Stimulated activated CD8-positive, alpha-beta memory T cell treated with anti-CD3 and anti-CD28 coated beads, Interleukin-7, amount 100 ng/mL, for 24 hours (primary cell): ENCODE measurements at places on chromosomes 5 and 9.

- no peak for DNase-seq
These were observed 102.6 kb upstream of the TRPM3 start for GRCh38 chr9:71223953-71224538.

DNA sequence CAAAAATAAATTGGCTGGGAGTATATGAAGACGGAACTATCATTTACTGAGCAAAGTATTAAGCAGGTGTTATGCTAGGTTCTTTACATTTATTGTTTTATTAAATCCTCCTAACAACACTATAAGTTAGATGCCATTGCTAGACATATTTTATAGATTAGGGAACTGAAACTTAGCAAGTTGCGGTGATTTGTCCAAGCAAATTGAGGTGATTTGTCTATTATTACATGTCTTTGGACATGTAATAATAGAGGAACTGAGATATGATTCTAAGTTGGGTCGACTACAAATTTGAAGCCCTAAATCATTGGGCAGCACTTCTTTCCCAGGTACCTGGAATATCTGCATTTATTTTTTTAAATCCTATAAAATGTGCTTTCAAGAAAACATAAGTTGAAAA, 429.9 kb downstream of the GABRG2 start:
- DNase-seq: no peak

- no peak for DNase-seq
These were observed 351.5 kb downstream of the GADD45G start for GRCh38 chr9:89956331-89956730.

DNA sequence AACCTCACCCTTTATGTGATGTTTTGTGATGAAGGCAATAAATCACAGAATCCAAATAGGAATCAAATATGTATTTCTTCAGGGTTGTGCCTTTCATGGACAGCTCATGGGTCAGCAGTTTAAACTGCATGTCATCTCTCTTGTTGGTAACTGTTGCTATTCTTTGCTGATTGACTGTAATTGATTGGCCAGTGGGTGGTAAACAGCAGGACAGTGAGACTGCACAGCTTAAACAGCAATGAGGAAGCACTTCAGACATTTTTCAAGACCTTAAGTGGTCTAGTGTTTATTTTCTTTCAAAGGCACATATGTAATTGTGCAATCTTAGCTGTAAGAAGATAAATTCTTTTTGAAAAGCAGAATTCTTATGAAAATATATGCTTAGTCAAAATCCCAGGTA, 260.5 kb downstream of the COX7C start:
- DNase-seq: no peak

GRCh38 chr5:96614110-96614691, 48.0 kb upstream of the CAST start:
- DNase-seq: no peak

DNA sequence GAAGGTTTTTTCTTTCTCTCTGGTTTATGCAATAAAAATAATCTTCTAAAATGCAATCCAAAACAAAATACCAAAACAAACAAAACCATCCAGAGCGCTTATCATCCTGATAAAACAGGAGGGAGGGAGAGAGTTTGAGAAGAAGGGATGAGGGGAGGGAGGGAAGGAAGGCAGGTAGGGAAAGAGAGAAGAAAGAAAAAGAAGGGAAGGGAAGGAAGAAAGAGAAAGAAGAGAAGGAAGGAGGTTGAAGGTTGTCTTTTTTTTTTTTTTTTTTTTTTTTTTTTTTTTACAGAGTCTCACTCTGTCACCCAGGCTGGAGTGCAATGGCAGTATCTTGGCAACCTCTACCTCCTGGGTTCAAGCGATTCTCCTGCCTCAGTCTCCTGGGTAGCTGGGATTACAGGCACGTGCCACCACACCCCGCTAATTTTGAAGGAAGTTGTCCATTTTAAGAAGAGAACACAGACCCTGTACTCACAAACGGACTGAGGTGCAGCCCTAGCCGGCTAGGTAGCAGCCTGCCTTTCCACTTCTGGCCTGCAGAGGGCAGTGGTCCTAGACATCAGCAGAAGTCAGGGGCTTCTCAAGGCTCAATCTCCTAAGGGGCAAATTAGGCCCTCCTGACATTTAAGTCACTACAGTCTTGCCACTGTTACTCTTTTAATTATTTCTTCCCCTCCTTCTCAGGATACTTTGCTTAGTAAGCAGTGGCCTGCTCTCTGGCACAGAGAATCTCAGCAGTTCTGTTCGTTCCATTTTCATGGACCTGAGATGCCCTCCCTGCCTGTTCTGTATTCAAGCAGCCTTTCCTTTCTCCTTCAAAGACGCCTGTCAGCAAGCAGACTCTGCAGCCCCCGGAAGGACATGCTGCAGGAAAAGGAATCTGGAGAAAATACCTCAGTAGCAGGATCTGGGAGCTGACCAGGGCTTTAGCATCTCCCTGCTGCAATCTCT, 76.4 kb downstream of the EPB41L4B start:
- peak; percentile 40 for DNase-seq

- DNase-seq: no peak
These were observed at the start of gene TNFSF15 for GRCh38 chr9:114805670-114806525. Gene TNFSF15 (minus strand): TSS chr9:114806039. CDS start chr9:114806012, 27 bp downstream.

DNA sequence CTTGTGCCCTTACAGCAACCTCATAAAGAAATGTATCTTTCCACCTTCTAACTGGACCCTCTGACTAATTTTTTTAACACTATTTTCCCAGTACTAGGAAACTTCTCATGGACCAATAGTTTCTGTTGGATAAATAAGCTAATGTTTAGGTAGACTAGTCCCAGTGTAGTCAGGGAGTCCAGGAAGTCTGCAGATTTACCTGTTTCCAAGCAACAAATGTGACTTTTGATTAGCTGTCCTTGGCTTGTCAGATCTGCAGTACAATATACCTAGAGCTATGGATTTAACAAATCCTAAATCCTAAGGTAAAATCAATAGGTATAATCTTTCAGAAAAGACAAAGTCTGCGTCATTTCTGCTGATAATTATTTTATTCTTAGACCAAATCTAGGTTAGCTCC, 55.7 kb downstream of the FAM174A start:
- DNase-seq: no peak

DNA sequence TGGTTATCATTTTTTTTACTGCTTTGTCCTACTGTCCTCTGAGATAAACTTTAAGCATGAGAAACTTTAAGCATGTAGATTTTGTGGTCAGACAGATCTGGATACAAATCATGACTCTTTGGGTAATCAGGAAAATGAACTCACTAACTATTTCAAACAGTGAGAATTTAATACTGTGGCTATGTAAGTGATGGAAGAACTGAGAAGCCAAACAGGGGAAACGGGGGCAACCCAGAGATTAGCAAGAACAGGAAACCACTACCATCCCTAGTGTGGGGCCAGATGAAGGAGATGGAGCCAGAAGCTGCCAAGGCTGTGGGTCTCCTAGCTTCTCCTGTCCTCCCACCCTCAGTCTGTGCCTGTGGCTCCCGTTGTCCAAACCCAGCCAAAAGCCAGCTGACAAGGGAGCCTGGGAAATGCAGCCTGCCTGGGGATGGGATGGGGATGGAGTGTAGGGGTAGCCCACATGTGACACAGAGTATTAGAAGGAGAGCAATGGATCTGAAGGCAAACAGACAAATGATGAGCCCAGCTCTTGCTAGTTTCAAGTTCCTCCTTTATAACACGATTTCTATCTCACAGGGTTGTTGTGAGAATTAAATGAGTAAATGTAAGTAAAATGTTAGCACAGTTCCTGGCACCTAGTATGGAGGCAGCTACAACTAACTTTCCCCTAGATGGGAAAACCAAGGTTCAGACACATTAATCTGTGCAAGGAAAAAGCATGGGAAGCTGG, 27.7 kb upstream of the CDC23 start:
- no peak for DNase-seq

DNA sequence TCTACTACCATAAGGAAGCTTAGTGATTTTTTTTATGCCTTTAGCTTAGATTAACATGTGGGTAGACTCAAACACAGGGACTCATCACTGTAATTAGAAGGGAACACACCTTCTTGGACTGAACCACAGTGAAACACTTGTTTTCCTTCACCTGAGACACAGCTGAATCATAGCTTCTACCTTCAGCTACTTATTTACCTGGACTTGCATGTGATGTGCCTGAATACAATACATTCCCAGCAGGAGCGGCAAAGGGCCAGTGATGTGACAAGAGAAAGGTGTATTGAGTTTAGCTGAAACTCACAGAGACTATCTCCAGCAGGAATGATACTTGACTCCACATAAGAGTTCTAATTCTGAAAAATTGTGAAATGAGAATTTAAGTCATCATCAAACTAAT, 37.8 kb downstream of the GRAMD2B start:
- DNase-seq: no peak

GRCh38 chr9:22718653-22719052, 272.0 kb downstream of the DMRTA1 start:
- no peak for DNase-seq

- no peak for DNase-seq
These were observed 19.2 kb upstream of the FYB1 start for GRCh38 chr5:39238366-39239105.

DNA sequence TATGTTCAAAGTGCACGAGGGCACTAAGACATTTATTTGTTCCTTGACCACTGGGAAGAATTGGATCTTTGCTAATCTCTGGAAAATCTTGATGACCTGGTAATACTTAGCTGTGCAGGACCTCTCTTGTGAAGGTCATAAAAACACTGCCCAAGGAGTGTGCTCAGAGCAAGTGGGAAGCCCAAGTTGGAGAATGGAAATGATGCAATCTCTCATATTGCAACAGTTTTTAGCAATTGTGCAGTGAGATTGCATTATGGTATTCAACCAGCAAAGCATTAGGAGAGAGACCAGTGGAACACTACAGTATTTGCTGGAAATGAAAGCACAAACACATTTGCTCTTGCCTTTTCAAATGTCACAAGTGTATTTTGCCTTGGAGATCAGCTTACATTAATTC, 34.5 kb downstream of the TXNDC8 start:
- DNase-seq: no peak

GRCh38 chr5:88666761-88667495, 216.1 kb downstream of the MEF2C start:
- DNase-seq: no peak

- no peak for DNase-seq
These were observed 105.6 kb upstream of the GDNF start for GRCh38 chr5:37945446-37945845.

DNA sequence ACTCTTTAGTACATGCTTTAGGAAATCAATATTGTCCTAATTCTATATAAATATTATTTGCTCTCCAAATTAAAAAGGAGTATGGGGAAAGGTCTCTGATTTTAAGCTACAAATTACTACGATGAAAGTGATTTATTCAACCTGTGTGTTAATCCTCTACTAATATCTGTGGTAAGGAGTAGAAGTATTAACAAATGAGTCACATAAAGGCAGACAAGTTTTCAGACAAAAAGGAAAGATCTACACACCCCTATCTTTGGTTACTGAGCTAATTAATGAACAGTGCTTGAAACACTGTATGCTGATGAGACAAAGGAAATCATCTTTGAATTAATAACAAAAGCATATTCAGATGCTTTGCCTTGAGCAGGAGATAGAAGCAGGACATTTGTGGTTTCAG, 15.9 kb downstream of the LOX start:
- DNase-seq: no peak

GRCh38 chr5:87411973-87412629, 629 bp downstream of the CCNH start:
- no peak for DNase-seq

GRCh38 chr5:53569453-53569852, 9.0 kb downstream of the NDUFS4 start:
- DNase-seq: no peak
